Stimulated activated CD4-positive, alpha-beta T cell treated with anti-CD3 and anti-CD28 coated beads, Interleukin-1b, Interleukin-23, amount 100 ng/mL, for 1 hour (primary cell): ENCODE measurements at places on chromosomes 1 and 21.

- no peak for DNase-seq
These were observed 14.7 kb downstream of the UCK2 start for GRCh38 chr1:165842023-165842670.

GRCh38 chr1:234515821-234516241 lies 36.9 kb upstream of the TARBP1 start:
- no peak for DNase-seq

GRCh38 chr1:42886046-42886739 lies 39.8 kb downstream of the ZNF691 start:
- no peak for DNase-seq

DNA sequence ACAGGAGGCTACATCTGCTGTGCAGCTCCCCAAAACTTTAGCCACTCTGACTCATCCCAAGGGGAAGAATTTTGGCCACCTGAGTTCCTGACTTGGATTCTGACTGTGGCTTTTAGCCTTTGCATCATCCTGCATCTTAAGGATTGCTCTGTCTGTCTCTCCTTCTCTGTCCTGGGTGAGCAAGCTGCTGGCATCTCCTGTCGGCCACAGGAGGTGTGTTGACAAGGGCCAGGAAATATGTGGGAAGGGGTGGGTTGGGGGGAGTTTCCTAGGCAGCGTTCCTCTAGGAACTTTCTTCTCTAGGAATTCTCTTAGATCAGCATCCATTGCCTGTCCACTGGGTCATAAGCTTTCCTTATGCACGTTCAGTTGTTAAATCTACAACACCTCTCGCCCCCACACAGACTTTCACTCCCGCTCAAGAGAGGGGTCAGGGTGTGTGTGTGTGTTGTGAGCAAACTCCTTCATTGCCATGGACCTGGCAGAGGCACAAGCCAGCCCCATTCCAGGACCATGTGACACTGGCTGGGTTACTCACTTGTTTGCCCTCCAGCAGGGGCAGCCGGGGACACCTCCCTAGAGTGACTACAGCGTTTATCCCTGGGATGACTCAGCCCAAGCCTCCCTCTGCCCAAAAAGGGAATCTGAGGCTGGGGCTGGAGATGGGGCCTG lies 145.0 kb upstream of the DUSP10 start:
- DNase-seq, result no peak

- DNase-seq, result no peak
These were observed 68.9 kb downstream of the NRIP1 start for GRCh38 chr21:14995695-14996490.

- no peak for DNase-seq
These were observed 505 bp downstream of the LMNA start for GRCh38 chr1:156114919-156115513.

GRCh38 chr1:70720109-70720508 lies 309.0 kb downstream of the CTH start:
- no peak for DNase-seq

DNA sequence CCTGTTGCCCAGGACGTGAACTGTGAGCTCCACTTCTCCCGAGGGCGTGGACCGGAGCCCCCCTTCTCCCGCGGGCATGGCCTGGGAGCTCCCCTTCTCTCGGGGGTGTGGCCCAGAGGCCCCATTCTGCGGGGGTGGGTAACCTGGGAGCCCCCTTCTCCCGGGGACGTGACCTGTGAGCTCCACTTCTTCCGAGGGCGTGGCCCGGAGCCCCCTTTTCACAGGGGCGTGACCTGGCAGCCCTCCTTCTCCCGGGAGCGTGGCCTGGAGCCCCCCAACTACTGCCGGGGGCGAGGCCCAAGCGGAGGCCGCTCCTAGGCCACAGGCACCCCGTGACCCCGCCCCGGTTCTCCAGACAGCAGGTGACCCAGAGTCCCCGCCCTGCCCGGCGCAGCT lies 320 bp downstream of the C1orf174 start:
- no peak for DNase-seq
